ENCODE measurements at places on chromosomes 12 and 14.

DNA sequence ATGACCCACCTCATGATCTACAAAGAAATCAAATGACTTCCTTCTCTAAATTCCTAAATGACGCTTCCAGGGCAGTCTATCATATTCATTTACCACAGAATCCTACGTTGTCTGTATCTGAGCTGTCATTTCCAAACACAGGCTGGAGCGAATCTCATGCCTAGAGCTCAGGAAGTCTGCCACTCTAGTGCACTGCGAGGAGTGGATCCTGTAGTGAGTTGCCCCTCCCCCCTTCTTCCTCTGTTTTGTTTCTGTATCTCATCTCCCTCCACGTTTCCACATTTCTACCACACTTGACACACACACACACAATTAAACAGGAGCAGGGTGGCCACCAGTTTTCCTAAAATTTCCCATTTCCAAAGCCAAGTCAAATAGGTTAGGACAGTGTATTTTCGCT, 415.4 kb upstream of the PRICKLE1 start:
- DNase-seq: no peak

DNA sequence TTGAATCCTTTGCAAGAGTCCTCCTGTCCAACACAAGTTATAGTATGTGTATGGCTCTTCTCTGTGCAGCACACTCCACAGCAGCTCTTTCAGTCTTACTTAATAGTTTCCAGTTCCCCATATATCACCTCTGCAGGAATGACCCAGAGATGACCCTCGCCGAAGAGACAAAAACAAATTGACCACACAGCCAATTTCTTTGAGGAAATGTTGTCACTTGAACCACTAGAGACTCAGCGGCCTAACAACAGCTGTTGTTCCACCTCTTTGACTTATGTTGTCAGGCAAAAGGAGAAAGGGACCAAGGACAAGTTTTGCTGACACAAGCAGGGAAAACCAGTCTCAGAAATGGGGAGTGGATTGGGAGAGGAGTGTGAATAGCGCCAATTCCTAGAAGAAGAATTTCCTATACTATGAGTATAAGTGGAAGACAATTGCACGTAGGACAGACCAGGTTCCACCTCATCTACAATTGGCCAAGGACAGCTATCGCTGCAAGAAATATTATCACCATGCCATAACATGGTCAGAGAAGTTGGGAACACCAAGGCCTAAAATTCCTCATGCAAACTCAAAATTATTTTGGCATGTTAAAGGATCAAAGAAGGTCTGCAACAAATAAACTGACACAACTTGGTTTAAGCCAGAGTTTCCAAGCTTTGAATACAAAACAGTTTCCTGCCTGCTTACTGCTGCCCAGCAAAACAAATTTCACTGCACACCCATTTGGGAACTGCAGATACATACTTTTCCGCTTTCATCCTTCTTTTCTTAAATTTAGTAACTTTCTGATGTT, 41.7 kb upstream of the ITPR2 start:
- DNase-seq: peak; percentile 8

DNA sequence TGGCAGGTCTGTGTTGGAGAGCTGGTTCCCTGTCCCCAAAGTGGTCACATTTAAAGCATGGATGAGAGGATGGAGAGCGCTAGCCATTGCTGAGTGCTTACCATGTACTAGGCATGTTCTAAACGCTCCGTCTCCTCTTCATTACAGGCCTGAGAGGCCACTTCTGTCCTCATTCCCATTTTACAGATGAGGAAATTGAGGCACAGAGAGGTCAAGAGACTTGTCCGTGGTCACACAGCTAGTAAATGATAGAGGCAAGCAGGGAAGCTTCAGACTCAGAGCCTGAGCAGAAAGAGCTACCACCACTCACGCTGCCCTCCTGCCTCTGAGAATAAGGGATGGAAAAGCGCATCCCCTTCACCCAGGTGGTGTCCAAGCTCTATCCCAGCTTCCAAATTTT, 64.3 kb downstream of the SLC25A47 start:
- no peak for DNase-seq

DNA sequence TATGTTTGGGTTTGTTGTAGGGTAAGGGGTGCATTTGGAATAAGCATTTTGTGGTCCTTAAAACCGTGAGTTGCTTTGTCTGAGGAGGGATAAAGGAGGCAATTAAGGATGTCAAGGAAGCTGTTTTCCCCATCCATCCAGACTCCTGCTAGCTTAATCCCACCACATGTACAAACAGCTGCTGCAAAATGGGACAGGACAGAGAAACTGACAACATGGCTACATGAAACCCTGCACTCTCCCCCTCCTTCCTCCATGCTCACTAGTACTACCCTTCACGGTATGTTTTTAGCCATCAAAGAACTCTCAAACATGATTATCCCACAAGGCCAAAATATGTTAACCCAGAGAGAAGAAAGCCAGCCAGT, 20.6 kb downstream of the ST8SIA1 start:
- no peak for DNase-seq

GRCh38 chr12:39620659-39621658, 1.4 kb upstream of the ABCD2 start:
- no peak for DNase-seq
